ENCODE measurements at places on chromosomes 4 and X. TPM values are rescaled to one million over a fixed set of nuclear protein-coding genes. Genes with fewer than 3 reads are reported as not detected.

GPAT3 gene
- 27.7 TPM for total RNA-seq

PDZD4 gene
- 0.88 TPM for total RNA-seq

RAI2 gene
- not detected for total RNA-seq

UGT2B7 gene
- total RNA-seq = not detected

ADH1B gene
- total RNA-seq = not detected

WDFY3 gene
- 1.4 TPM for total RNA-seq

GATA1 gene
- not detected for total RNA-seq

MBNL3 gene
- 26.6 TPM for total RNA-seq

QRFPR gene
- total RNA-seq = not detected

DNA sequence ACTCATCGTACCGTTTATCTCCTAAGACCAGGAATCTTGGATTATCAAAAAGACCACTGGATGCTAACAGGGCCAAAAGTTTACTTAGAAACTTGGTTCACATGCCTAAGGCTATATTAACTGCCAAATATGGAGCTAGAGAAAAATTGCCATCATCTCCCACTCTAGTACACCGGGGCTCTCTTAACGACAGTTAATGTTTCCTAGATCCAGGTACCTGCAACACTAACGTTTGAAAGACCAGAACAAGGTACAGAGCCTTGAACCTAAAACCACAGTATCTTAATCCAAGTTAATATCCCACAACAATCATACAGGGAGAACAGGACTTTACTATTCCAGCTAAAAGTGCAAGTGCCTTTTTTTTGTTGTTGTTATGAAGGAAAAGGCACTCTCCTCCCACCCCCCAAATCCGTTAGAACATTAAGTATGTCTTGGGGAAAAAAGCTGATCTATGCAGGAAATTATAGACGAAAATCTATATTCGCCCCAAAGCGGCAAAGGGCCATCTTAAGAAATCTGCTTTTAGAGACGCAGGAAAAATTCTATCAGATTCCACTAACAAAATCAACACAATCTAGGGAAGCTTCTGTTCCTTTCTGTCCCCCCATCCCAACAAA lies 1.3 kb downstream of the G3BP2 start:
- peaks cover 61% of the 10 kb centered on the region for H3K4me1 ChIP-seq
- peak overlapping the region; percentile 99 for H3K27ac ChIP-seq
- peaks cover 54% of the 10 kb centered on the region for H3K36me3 ChIP-seq
- no peaks in the 10 kb centered on the region for H3K27me3 ChIP-seq

- H3K27ac ChIP-seq = no peak overlapping the region
- H3K27me3 ChIP-seq = no peaks in the 10 kb centered on the region
- no peaks in the 10 kb centered on the region for H3K4me1 ChIP-seq
- no peak overlapping the region for H3K4me3 ChIP-seq
- no peaks in the 10 kb centered on the region for H3K36me3 ChIP-seq
These were observed 323.6 kb upstream of the DIPK2B start for GRCh38 chrX:45524296-45524695.

- no peak overlapping the region for H3K4me3 ChIP-seq
- H3K4me1 ChIP-seq = no peaks in the 10 kb centered on the region
- H3K27me3 ChIP-seq = no peaks in the 10 kb centered on the region
- no peaks in the 10 kb centered on the region for H3K36me3 ChIP-seq
These were observed 636.5 kb upstream of the SLIT2 start for GRCh38 chr4:19615086-19615689.

GRCh38 chr4:61211781-61212180 lies 11.7 kb downstream of the ADGRL3 start:
- no peaks in the 10 kb centered on the region for H3K36me3 ChIP-seq
- no peaks in the 10 kb centered on the region for H3K4me1 ChIP-seq
- no peaks in the 10 kb centered on the region for H3K27me3 ChIP-seq
- no peak overlapping the region for H3K4me3 ChIP-seq

GRCh38 chr4:69860521-69861298 lies 765 bp upstream of the SULT1E1 start:
- H3K4me3 ChIP-seq = no peak overlapping the region
- H3K27me3 ChIP-seq = no peaks in the 10 kb centered on the region
- no peak overlapping the region for H3K27ac ChIP-seq

GRCh38 chr4:126916049-126916625 lies 716.6 kb upstream of the INTU start:
- no peaks in the 10 kb centered on the region for H3K27me3 ChIP-seq
- no peak for DNase-seq
- no peak overlapping the region for H3K27ac ChIP-seq
- no peak overlapping the region for H3K4me3 ChIP-seq

DNA sequence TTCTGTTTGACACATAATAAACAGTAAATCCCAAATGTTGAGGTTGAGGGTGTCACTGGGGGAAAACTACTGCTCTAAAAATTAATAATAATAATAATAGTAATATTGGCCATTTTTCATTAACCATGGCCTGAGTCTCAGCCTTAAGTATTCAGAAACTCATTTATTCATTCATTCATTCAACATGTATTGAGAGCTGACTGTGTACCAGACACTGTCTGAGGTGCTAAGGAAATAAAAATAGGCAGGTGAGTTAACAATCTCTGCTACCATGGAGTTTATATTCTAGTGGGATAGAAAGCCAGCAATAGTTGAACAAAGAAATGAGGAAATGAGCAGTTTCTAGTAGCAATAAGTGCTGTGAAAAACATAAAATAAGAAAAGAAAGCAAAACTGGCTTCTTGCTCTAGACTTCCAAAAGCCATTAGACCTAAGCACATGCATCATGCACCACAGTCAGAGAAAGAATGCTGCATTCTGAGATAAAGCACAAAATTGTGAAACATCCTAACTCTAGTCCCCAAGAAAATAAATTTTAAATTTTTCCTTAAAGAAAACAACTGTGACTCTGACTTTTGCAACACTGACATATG lies 278.7 kb downstream of the RCHY1 start:
- no peaks in the 10 kb centered on the region for H3K4me1 ChIP-seq
- DNase-seq = no peak

DNA sequence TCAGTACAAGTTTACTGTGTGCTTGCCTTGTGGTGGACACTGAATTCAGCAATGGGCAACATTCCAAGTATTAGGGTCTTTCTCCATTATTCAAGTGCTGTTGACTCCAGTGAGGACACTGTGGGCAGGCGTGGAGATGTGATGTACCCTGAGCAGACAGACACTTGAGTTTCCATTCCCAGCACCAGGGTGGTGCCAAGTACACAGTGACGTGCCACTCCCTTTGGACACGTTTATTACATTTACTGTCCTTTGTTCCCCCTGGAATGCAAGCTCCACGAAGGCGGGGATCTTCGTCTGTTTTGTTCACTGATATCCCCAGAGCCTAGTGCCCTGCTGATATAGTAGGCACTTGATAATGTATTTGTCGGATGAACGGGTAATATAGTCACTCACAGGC lies 130.6 kb upstream of the STX18 start:
- no peaks in the 10 kb centered on the region for H3K36me3 ChIP-seq
- no peak overlapping the region for H3K27ac ChIP-seq
- no peaks in the 10 kb centered on the region for H3K4me1 ChIP-seq
- no peak overlapping the region for H3K4me3 ChIP-seq
- no peak for DNase-seq

DNA sequence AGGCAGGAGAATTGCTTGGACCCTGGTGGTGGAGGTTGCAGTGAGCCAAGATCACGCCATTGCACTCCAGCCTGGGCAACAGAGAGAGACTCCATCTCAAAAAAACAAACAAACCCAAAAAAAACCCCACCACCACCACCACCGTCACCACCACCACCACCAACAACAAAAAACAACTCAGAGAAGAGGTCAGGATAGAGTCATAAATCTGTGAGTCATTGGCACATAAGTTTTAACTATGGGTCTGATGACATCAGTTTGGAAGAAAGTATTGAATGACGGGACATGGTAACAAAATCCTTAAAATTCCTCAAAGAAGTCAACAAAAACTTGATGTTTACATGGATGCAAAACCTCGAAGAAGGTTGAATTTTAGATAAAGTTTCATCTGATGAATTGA lies 288.0 kb upstream of the SFRP2 start:
- no peak for DNase-seq
- H3K4me1 ChIP-seq = no peaks in the 10 kb centered on the region
- H3K36me3 ChIP-seq = no peaks in the 10 kb centered on the region
- no peak overlapping the region for H3K27ac ChIP-seq
- H3K27me3 ChIP-seq = no peaks in the 10 kb centered on the region

GRCh38 chrX:13694359-13694758 lies 5.4 kb downstream of the RAB9A start:
- peaks cover 55% of the 10 kb centered on the region for H3K4me1 ChIP-seq
- DNase-seq = no peak
- H3K36me3 ChIP-seq = peaks cover 18% of the 10 kb centered on the region
- H3K4me3 ChIP-seq = no peak overlapping the region

- no peaks in the 10 kb centered on the region for H3K4me1 ChIP-seq
- DNase-seq = no peak
- no peaks in the 10 kb centered on the region for H3K36me3 ChIP-seq
- no peak overlapping the region for H3K27ac ChIP-seq
These were observed 41.6 kb upstream of the HMGB3 start for GRCh38 chrX:150941580-150941979.

Measured in activated CD4-positive, alpha-beta memory T cell treated with anti-CD3 and anti-CD28 coated beads, Interleukin-2, amount 10 ng/mL, durations not matched to agents 7 days and 5 days (primary cell).